ENCODE measurements at places on chromosomes 5 and 9.

DNA sequence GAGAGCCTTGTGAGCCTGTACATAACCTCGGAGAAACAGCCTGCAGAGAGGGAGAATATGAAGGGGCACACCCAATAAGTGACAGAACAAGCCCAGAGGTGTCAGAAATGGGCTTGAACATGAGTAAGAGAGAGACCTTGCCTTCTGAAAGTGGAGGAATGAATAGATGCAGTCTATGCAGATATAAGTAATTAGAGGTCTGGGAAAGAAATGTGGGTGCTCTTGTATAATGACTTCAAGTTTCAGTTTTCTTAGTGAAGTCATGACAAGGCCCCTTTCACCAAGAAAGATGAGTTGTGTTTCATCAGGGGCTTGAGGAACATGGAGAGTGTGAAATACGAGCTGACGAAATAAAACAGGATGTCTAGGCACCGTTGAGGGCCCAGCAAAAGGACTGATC is 15.1 kb downstream of the GRAMD2B start:
- DNase-seq: no peak

GRCh38 chr9:125969868-125970267 is 222.7 kb downstream of the PBX3 start:
- no peak for DNase-seq

DNA sequence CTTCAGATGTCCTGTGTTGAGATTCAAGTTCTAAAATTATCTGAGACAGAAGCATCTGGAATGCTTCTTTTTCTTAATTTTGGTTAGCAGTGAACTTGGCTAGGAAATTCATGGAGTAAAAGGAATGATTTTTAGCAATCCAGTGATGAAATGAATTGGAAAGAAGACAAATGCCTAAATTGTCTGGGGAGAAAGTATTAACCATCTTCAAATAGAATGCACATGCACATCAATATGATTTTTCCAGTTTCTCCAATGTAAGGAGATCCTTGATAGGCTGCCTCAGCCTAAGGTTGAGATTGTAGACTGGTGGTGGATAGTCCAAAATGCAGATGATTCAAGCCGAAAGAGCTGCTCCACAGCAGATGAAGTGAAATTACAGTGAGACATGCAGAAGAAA is 106.7 kb downstream of the PCSK5 start:
- no peak for DNase-seq

DNA sequence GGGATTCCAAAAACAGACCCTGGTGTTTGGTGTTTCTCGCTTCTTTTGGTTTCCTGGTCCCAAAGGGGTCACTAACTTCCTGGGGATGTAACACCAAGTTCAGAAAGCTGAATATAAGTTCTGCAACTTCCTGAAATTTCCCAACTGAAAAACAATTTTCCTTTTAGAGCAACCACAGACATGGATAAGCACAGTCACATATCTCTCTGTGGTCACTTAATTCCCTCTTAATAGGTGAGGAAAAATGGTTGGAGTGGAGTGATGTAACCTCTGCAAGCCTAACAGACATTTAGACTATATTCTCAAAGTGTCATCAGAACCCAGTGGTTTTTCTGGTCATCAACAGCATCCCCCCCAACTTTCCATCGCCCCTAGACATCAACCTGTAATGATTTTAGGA is 135.3 kb downstream of the PRELID2 start:
- no peak for DNase-seq

GRCh38 chr5:79544131-79544530 is 30.2 kb upstream of the HOMER1 start:
- no peak for DNase-seq

DNA sequence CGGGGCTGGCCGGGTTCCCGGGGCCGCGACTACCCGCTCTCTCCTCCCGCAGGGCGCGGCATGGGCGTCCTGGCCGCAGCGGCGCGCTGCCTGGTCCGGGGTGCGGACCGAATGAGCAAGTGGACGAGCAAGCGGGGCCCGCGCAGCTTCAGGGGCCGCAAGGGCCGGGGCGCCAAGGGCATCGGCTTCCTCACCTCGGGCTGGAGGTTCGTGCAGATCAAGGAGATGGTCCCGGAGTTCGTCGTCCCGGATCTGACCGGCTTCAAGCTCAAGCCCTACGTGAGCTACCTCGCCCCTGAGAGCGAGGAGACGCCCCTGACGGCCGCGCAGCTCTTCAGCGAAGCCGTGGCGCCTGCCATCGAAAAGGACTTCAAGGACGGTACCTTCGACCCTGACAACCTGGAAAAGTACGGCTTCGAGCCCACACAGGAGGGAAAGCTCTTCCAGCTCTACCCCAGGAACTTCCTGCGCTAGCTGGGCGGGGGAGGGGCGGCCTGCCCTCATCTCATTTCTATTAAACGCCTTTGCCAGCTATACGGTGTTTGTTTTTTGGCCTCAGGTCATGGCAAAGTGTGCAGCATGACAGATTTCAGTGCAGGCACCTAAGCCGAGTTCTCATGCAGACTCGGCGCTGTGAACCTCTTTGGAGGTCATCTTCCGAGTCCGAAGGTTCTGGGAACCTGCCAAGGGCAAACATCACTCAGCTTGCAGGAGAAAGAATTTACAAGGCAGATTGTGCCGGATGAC is 516 bp downstream of the MRPL41 start:
- DNase-seq: peak; percentile 21
